Frontal cortex (tissue), 4 donors: ENCODE measurements at places on chromosomes 1 and 21. TPM values are rescaled to one million over a fixed set of nuclear protein-coding genes. Genes with fewer than 3 reads are reported as not detected.

TNFRSF4 gene
- total RNA-seq, result not detected

MAP1LC3C gene
- total RNA-seq, result 0.82 TPM

KPRP gene
- not detected for total RNA-seq

EPHA10 gene
- 8.6 TPM for total RNA-seq

SLC26A9 gene
- total RNA-seq, result not detected

CACHD1 gene
- 17.5 TPM for total RNA-seq

INSRR gene
- total RNA-seq, result under 0.01 TPM

TACSTD2 gene
- total RNA-seq, result under 0.01 TPM

HFM1 gene
- total RNA-seq, result 69.3 TPM

TDRD5 gene
- 2.9 TPM for total RNA-seq

KRTAP21-2 gene
- not detected for total RNA-seq

SLC30A10 gene
- 19.2 TPM for total RNA-seq

SPRR1B gene
- not detected for total RNA-seq

RNU1-3 gene
- total RNA-seq, result under 0.01 TPM

RYR2 gene
- total RNA-seq, result 29.8 TPM

ANGPTL1 gene
- total RNA-seq, result 2.0 TPM

BRWD1 gene
- total RNA-seq, result 399 TPM

SRGAP2B gene
- total RNA-seq, result 64.8 TPM

CD48 gene
- total RNA-seq, result 0.82 TPM

MCOLN2 gene
- not detected for total RNA-seq

HMGCL gene
- 11.8 TPM for total RNA-seq

NBPF4 gene
- not detected for total RNA-seq

AIRE gene
- total RNA-seq, result 0.41 TPM

EVA1C gene
- total RNA-seq, result 2.4 TPM

S100B gene
- total RNA-seq, result 6.1 TPM

PPIH gene
- total RNA-seq, result 17.9 TPM

CRABP2 gene
- 7.7 TPM for total RNA-seq

RXFP4 gene
- not detected for total RNA-seq

TMEM200B gene
- 0.82 TPM for total RNA-seq

SLC44A3 gene
- 1.2 TPM for total RNA-seq

SPRR3 gene
- total RNA-seq, result not detected

EPRS1 gene
- 199 TPM for total RNA-seq

PRAMEF17 gene
- not detected for total RNA-seq

BGLAP gene
- total RNA-seq, result not detected

MTOR gene
- 38.7 TPM for total RNA-seq

ZMYND12 gene
- total RNA-seq, result not detected
